GM23338 (cell line): ENCODE measurements at places on chromosomes 13 and 19. TPM values are rescaled to one million over a fixed set of nuclear protein-coding genes. Genes with fewer than 3 reads are reported as not detected.

GRCh38 chr19:38928391-38929001, 2.1 kb downstream of the SARS2 start:
- peaks cover 19% of the 10 kb centered on the region; the same call in 1 of the 2 replicates for H3K36me3 ChIP-seq
- peaks cover 8% of the 10 kb centered on the region for H3K4me1 ChIP-seq
- no peak overlapping the region for H3K4me3 ChIP-seq
- DNase-seq = no peak
- no peak overlapping the region for H3K27ac ChIP-seq

- H3K27ac ChIP-seq = no peak overlapping the region
- no peak overlapping the region for H3K4me3 ChIP-seq
- H3K27me3 ChIP-seq = no peaks in the 10 kb centered on the region
- DNase-seq = no peak
Observed at GRCh38 chr19:4115050-4115817, 8.7 kb downstream of the MAP2K2 start.

The SHISA7 gene
- 1.4 and 1.6 TPM in 2 replicates for total RNA-seq

- peaks cover 35% of the 10 kb centered on the region for H3K4me1 ChIP-seq
- no peak overlapping the region for H3K27ac ChIP-seq
- no peaks in the 10 kb centered on the region for H3K36me3 ChIP-seq
- H3K27me3 ChIP-seq = no peaks in the 10 kb centered on the region
Observed at GRCh38 chr13:47117268-47117667, 220.4 kb upstream of the HTR2A start.

- no peak overlapping the region for H3K27ac ChIP-seq
- no peak overlapping the region for H3K4me3 ChIP-seq
- DNase-seq = no peak
- no peaks in the 10 kb centered on the region for H3K36me3 ChIP-seq
- H3K4me1 ChIP-seq = peaks cover 5% of the 10 kb centered on the region; the same call in 1 of the 2 replicates
Observed at GRCh38 chr13:72156760-72157159, 289.8 kb upstream of the DACH1 start.

- H3K27me3 ChIP-seq = no peaks in the 10 kb centered on the region
- no peak overlapping the region for H3K4me3 ChIP-seq
- H3K27ac ChIP-seq = no peak overlapping the region
- DNase-seq = no peak
Observed at GRCh38 chr19:31126236-31126635, 223.0 kb downstream of the TSHZ3 start.

DNA sequence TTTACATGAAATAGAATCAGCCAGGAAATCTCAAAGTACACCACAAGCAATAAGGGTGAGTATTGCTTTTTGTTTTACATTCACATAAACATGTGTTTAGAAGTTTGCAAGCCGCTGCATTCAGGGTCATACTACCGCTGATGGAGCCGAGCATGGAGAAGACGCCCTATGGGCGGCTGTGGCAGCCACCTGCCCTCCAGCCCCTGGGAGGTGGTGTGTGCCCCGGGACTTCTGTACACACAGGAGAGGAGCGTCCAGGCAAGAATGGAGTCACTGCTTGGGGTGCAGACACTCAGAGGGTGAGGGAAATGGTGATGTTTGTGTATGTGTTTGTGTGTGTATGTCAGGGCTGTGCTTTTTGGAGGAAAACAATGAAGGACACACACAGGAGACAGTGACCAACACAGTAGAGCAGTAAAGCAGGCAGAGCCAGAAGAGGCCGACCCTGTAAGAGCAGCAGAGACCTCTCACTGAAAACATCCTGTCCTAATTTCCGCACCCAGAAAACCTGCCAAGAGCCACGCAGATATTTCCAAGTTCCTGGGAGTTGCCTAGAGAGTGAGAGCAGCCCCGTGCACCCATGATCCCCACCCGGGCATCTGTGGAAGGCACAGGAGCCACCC, 108.1 kb upstream of the GJB6 start:
- DNase-seq = no peak
- no peaks in the 10 kb centered on the region for H3K27me3 ChIP-seq
- no peaks in the 10 kb centered on the region for H3K36me3 ChIP-seq

The IL11 gene
- 1.1 and 2.2 TPM in 2 replicates for total RNA-seq

The GJB2 gene
- not detected in 2 replicates for total RNA-seq

DNA sequence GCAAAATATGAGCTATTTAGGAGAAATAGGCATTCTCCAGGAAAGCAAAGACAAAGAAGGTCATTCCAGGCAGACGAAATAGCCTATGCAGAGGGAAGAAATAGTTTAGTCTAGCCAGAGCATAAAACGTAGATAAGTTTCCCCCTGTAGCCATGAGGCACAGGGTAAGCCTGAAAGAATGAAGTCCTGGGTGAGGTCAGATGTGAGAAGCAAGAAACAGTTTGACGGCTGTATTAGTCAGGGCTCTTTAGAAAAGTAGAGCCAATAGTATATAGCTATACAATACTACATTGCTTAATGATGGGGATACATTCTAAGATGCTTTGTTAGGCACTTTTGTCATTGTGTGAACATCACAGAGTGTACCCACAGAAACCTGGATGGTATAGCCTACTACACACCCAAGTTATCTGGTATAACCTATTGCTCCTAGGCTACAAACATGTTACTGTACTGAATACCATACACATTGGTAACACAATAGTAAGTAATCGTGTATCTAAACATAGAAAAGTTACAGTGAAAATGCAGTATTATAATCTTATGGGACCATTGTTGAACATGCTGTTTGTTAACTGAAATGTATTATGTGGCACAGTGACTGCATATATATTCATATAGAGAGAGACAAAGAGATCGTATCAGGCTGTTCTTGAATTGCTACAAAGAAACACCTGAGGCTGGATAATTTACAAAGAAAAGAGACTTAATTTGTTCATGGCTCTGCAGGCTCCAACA, 59.3 kb upstream of the WDFY2 start:
- DNase-seq = no peak
- peaks cover 29% of the 10 kb centered on the region for H3K4me1 ChIP-seq
- H3K36me3 ChIP-seq = no peaks in the 10 kb centered on the region
- no peaks in the 10 kb centered on the region for H3K27me3 ChIP-seq
- no peak overlapping the region for H3K4me3 ChIP-seq
- no peak overlapping the region for H3K27ac ChIP-seq

The RNF225 gene
- total RNA-seq = 0.87 TPM in 1 of 2 replicates, not detected in the other
